A673 (cell line): ENCODE measurements at places on chromosomes 16 and 17. TPM values are rescaled to one million over a fixed set of nuclear protein-coding genes. Genes with fewer than 3 reads are reported as not detected.
A peak's percentile ranks its signal among the peaks of the same experiment; 100 is the strongest.

- no peak overlapping the region for H3K4me3 ChIP-seq
- peaks cover 5% of the 10 kb centered on the region for H3K36me3 ChIP-seq
- no peak for DNase-seq
- H3K27ac ChIP-seq = peak overlapping the region; percentile 30
- H3K4me1 ChIP-seq = peaks cover 12% of the 10 kb centered on the region
- H3K27me3 ChIP-seq = no peaks in the 10 kb centered on the region
Measured at GRCh38 chr16:592518-593306, 2.8 kb downstream of the RAB40C start.

DNA sequence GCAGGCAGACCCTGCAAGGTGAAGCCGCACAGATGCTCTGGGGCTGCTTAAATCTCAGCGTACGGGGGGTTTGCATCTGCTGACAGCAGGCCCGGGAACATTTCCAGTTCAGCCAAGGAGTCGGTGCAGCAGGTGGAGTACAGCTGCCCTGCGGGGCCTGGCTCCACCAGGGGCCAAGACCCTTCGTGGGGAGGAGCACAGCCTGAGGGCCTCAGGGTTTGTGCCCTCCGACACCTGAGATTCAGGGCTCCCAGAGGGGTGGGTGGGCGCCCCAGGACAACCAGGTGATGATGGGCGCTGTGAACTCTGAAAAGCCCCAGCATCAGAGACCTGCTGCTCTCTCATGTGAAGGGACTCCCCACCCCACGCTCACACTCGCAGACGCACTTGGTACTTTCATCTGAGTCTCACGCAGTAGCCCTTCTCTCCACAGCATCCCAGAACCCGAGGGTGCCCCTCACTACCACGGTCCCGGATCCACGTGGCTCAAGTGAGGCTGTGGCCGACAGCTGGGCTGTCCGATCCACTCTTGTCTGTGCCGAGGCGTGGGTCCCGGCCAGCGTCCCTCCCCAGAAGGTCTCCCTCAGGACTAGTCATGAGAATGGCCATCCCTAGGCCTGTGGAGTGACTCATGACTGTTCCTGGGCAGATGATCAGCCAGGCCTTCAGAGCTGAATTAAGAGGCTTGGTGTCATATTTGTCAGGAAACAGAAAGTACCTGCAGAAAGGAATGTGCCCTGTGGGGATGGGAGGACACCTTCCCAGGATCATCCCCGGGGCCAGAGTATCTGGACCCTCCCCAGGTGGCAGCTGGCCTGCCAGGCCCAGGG, 29.6 kb downstream of the ACSF3 start:
- H3K36me3 ChIP-seq = peaks cover 9% of the 10 kb centered on the region
- no peaks in the 10 kb centered on the region for H3K27me3 ChIP-seq
- no peak overlapping the region for H3K27ac ChIP-seq
- H3K4me1 ChIP-seq = peaks cover 2% of the 10 kb centered on the region

DNA sequence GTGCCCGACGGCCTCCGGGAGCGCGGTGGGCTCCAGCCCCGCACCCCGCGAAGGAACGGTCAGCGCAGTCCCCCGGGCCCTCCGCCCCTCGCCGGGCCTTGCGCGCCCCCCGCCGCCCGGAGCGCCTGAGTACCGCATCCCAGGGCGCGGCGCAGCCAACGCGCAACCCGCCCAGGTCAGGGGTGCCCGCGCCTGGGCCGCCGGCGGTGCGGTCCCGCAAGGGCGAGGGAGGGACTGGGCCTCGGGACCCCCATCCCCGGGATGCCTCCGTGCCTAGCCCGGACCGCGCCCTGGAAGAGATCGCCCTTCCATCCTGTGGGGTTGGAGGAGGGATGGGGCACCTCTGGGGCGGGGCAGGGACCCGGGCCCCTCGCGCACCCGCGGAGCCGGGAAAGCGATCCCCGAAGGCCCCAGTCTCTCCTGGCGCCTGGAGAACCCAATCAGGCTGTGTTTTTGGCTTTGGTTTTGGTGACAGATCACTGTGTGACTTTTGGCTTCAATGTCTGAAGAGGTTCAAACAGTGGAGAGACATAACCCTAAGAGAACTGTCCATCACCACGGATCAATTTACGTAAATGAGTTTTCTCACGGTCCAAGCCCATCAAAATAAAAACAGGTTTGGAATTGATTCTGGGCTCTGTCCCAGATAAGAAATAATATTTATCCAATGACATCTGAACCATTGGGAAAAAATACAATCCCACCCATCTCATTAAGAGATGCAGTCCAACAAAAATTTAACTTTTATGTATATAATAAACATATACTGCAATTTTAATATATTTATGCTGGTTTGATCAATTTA, 17.8 kb downstream of the ENPP7 start:
- H3K4me3 ChIP-seq = no peak overlapping the region
- DNase-seq = no peak
- no peak overlapping the region for H3K27ac ChIP-seq
- peaks cover 25% of the 10 kb centered on the region for H3K4me1 ChIP-seq

DNA sequence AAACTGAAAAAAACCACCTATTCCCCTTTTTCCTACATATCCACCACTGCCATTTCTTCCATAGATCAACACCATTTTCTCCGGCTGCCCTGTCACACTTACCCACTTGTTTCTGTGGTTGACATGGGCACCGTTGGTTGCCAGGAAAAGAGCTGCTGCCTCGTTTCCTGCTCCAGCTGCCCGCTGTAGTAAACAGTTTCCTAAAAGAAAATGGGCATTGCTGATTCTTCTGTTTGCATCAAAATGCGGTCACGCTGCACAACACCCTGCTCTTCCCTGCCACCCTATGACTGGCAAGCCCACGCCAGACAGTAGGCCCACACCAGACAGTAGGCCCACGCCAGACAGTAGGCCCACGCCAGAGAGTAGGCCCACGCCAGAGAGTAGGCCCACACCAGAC, 46.3 kb downstream of the CYB5D2 start:
- no peak overlapping the region for H3K27ac ChIP-seq
- H3K27me3 ChIP-seq = no peaks in the 10 kb centered on the region
- DNase-seq = no peak
- H3K36me3 ChIP-seq = peaks cover 43% of the 10 kb centered on the region

- peaks cover 7% of the 10 kb centered on the region for H3K36me3 ChIP-seq
- no peak for DNase-seq
- H3K27me3 ChIP-seq = no peaks in the 10 kb centered on the region
- H3K27ac ChIP-seq = peak overlapping the region; percentile 92
- peak overlapping the region; percentile 85 for H3K4me3 ChIP-seq
Measured at GRCh38 chr17:28895794-28896447, 1.6 kb downstream of the FLOT2 start.

DNA sequence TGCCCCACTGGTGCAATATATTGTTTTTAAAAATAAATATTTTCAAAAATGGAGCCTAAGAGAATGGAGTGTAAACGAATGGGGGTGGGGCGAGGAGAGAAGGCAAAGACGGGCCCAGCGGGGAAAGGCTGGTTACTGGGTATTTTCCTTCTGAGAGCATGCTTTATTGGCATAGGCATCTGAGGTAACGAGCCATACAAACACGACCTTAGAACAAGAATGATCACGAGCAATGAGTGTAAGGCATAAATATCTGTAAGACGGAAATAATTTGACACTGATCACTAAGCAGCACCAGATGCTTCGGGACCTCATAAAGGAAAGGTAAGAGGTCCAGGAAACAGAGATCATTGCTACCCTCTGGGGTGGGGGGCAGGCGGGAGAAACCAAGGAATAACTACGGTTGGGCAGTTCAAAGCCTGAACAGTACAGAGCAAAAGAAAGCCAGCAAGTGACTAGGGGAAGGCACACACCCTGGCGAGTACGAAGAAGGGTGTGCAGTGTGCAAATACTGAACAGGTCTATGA, 959 bp downstream of the SSH2 start:
- peak overlapping the region; percentile 80 for H3K4me3 ChIP-seq
- H3K36me3 ChIP-seq = no peaks in the 10 kb centered on the region
- H3K4me1 ChIP-seq = peaks cover 31% of the 10 kb centered on the region
- peak; percentile 83 for DNase-seq
- peak overlapping the region; percentile 88 for H3K27ac ChIP-seq

The SPNS1 gene
- total RNA-seq = 46.3 and 48.6 TPM in 2 replicates

The STX4 gene
- 31.2 and 35.1 TPM in 2 replicates for total RNA-seq

The MT4 gene
- not detected in 2 replicates for total RNA-seq

The NDRG4 gene
- 0.28 and 0.66 TPM in 2 replicates for total RNA-seq
